Mammary microvascular endothelial cell (primary cell): ENCODE measurements at places on chromosomes 16 and 17. TPM values are rescaled to one million over a fixed set of nuclear protein-coding genes. Genes with fewer than 3 reads are reported as not detected.

C17orf67 gene
- total RNA-seq = 0.64 and 3.3 TPM in 2 replicates

ZPBP2 gene
- not detected in 2 replicates for total RNA-seq

MKS1 gene
- 5.7 and 7.9 TPM in 2 replicates for total RNA-seq

G6PC1 gene
- total RNA-seq = not detected in 2 replicates

TMC5 gene
- not detected in 2 replicates for total RNA-seq

ZP2 gene
- not detected in 2 replicates for total RNA-seq

HLF gene
- 0.25 TPM in 1 of 2 replicates, not detected in the other for total RNA-seq

NPIPA2 gene
- 0.33 TPM in 1 of 2 replicates, not detected in the other for total RNA-seq

FOXO3B gene
- 3.3 and 3.5 TPM in 2 replicates for total RNA-seq

DNAI2 gene
- not detected in 2 replicates for total RNA-seq

OR1A1 gene
- total RNA-seq = not detected in 2 replicates

EIF3C gene
- 153 and 209 TPM in 2 replicates for total RNA-seq

RNF112 gene
- total RNA-seq = 0.10 TPM in 1 of 2 replicates, not detected in the other

CA4 gene
- 0.34 TPM in 1 of 2 replicates, not detected in the other for total RNA-seq

KRTAP4-5 gene
- total RNA-seq = not detected in 2 replicates

SLFN11 gene
- 74.9 and 82.3 TPM in 2 replicates for total RNA-seq

FZD2 gene
- total RNA-seq = 0.07 and 0.34 TPM in 2 replicates

SLFN14 gene
- total RNA-seq = not detected in 2 replicates

CDYL2 gene
- 20.1 and 20.5 TPM in 2 replicates for total RNA-seq

TMEM92 gene
- total RNA-seq = 0.05 and 0.07 TPM in 2 replicates

CLEC3A gene
- not detected in 2 replicates for total RNA-seq

LRRC75A gene
- under 0.01 and 1.0 TPM in 2 replicates for total RNA-seq

CRHR1 gene
- not detected in 2 replicates for total RNA-seq

SLC26A11 gene
- 13.4 and 16.5 TPM in 2 replicates for total RNA-seq

CARHSP1 gene
- total RNA-seq = 87.3 and 89.3 TPM in 2 replicates

RHBDF1 gene
- total RNA-seq = 23.3 and 28.7 TPM in 2 replicates

CA10 gene
- not detected in 2 replicates for total RNA-seq

DNAH9 gene
- total RNA-seq = under 0.01 and 0.30 TPM in 2 replicates

HAS3 gene
- 0.15 and 1.1 TPM in 2 replicates for total RNA-seq
